ENCODE measurements at places on chromosomes 3 and 15.

GRCh38 chr3:107198581-107199181 lies 178.6 kb upstream of the CCDC54 start:
- DNase-seq, result no peak

- DNase-seq, result no peak
These were observed 58.4 kb downstream of the SCAPER start for GRCh38 chr15:76846782-76847181.

DNA sequence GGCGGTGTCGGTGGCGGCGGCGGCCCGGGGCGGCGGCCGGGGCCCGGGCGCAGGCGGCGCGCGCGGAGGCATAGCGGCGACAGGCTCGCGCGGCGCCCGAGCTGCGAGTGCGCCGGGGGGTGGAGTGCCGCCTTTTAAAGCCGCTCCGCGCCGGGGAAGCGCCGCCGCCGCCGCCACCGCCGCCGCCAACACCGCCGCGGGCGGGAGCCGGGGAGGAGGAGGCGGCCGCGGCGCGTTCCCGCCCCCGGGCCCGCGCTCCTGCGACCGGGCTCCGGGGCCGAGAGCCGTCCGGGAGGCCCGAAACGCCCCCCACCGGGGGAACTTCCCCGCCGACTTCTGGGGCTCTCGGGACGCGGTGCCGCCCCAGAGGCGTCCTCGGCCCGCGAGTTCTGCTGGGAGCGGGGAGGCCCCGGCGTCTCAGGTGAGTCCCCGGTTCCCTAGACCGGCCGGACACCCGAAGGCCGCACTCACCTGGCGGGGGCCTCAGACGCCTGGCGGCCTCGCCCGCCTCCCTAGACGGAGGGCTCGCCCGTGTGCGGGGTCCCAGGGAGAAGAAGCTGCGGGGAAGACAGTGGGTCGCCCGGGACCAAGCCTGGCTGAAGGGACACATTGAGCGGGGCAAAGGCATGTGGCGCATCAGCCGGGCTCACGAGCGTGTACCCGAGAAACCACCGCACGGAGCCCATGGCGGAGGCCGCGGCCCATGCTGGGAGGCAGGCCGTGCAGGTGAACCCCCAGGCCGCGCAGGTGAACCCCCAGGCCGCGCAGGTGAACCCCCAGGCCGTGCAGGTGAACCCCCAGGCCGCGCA lies at the start of gene PCSK6:
Gene PCSK6 (minus strand): TSS at position 109 of the 809 bp plus-strand sequence. CDS start 37 bp downstream, at position 72.
- DNase-seq, result no peak

GRCh38 chr3:19960696-19961095 lies 13.8 kb downstream of the RAB5A start:
- no peak for DNase-seq

DNA sequence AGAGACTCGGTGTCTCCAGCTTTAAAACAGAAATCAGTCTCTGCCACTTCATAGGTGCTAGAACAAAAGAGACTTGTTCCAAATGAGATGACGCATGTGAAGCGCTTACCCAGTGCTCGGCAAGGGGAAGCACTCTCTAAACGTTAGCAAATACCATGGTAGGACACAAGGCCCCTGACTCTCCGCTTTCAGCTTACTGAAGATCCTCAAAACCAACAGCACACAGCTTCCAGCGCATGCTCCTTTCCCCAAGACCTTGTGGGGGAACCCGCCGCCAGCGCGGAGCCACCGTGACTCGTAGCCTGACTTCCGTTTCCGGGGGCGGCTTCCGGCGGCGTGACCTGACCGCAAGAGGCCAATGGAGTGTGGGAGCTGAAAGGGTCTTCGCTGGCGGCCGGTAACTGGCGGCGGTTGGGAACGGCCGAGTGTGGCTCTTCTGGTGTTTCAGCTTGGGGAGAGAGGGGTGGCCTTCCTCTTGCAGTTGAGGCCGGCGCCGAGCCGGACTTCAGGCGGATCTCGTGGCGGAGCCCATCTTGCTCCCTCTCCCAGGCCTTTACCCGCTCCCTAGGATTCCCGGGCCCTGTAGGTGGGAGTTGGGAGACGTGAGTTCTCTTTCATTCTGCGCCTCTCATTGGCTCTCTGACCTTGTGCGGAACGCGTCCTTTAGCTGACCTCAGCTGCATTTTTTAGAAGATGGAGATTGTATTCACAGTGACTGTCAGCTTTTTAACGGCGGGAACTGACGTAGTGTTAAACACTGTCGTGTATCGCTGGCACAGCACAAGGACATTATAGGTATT lies at the start of gene THUMPD3:
Gene THUMPD3 (plus strand): TSS at position 324 of the 800 bp plus-strand sequence. CDS start 2,015 bp downstream, outside the sequence.
- DNase-seq, result peak; percentile 87

DNA sequence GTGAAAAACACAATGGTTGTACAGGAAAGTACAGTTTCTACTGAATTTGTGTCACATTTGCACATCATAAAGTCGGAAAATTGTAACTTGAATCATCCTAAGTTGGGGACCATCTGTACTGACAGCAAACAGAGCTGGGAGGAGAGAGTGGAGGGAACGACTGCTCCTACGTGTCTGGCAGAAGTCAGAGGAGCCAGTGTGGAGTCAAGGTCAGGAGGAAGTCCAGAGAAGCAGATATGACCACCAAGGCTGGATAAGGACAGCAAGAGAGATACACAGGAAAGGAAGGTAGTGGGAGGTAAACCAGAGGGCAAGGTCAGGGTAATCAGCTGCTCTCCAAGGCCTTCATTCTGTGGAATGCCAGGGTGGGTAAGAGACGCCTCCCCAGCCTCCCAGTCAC lies 2.7 kb upstream of the CILP start:
- no peak for DNase-seq

GRCh38 chr15:40933517-40933902 lies 4.4 kb downstream of the DLL4 start:
- no peak for DNase-seq

- no peak for DNase-seq
These were observed 453.6 kb upstream of the THBS1 start for GRCh38 chr15:39127151-39127790.

DNA sequence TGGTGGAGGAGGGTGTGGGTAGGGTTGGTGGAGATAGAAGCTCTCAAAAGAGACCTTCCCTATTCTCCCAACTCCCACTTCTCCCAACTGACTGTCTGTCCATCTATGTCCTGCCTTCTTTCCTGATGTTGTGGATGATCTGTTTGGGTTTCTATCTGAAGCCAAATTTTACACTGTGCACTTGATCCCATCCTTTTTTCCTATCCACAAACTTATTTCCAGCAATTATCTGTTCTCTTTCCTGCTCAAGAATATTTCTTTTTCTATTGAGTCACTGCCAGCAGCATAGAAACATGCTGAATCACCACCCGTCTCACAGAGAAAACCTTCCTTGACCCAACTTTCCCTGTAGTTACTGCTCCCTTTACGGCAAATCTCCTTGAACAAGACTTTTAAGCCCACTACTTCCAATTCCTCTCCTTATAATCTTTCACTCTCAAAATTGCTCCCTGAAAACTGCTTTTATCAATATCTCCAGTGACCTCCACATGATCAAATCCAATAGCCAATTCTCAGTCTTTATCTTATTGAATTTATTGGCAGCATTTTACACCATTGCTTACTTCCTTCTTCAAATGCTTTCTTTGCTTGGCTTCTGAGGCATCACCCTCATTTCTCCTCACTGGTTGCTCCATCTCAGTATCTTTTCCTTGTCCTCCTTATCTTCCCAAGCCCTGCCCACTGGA lies 141.2 kb upstream of the SLC7A14 start:
- DNase-seq, result no peak

DNA sequence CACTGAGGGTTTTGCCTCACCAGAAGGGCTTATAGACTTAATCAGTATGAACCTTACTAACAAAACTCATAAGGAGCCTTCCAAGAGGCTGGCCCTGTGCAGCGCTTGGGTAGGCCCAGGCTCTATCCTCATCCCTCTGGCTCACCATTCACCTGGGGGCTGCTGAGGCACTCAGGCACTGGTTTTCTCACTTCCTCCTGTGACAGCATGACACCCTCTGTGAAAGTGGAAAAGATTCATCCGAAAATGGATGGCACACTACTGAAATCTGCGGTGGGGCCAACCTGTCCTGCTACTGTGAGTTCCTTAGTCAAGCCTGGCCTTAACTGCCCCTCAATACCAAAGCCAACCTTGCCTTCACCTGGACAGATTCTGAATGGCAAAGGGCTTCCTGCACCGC lies 41.3 kb downstream of the PSMD6 start:
- no peak for DNase-seq

- no peak for DNase-seq
These were observed 29.5 kb downstream of the RAB6B start for GRCh38 chr3:133866141-133866540.

GRCh38 chr15:67303490-67304363 lies 49.1 kb downstream of the IQCH start:
- DNase-seq, result no peak

GRCh38 chr3:130935761-130936492 lies 42.0 kb downstream of the ATP2C1 start:
- DNase-seq, result no peak

- DNase-seq, result no peak
These were observed 67.3 kb downstream of the MCF2L2 start for GRCh38 chr3:183360971-183361624.

DNA sequence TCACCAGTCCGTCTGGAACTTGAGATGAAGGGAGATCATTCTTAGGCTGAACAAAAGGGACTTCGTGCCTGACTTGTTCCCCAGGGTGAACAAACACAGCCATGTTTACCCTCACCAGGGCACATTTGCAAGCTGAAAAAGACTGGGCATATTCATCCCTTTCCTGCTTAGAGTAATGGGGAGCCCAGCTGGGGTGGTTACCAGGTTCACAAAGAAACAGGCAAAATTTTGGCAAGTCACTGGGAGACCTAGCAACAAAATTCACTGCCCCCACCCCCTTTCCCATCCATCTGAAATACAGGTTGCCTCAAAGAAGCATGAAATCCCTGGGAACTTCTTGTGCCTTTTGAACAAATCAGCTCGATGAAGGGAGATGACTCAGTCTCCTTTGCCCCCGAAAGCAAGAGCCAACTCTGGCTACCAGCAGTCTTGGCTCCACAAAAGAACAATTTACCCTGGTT lies 775.0 kb downstream of the SQOR start:
- no peak for DNase-seq

DNA sequence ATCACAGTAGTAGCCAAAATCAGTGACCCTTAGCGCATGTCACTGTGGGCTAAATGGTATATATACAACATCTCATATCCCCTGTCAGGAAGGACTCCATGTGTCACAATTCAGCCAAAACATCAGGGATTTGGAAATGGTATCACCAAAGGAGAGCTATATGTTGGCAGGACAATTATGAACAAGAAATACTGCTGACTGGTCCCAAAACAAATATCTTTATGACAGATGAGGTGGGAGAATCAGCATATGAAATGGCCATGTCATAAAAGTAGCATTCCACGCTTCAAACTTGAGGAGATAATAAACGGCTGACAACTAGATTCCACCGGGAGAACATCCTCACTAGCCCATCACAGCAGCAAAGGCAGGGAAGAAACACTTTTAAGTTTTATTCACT lies 158.4 kb downstream of the MAGI1 start:
- DNase-seq, result no peak

GRCh38 chr3:45092132-45093031 lies 53.8 kb downstream of the CDCP1 start:
- DNase-seq, result no peak

DNA sequence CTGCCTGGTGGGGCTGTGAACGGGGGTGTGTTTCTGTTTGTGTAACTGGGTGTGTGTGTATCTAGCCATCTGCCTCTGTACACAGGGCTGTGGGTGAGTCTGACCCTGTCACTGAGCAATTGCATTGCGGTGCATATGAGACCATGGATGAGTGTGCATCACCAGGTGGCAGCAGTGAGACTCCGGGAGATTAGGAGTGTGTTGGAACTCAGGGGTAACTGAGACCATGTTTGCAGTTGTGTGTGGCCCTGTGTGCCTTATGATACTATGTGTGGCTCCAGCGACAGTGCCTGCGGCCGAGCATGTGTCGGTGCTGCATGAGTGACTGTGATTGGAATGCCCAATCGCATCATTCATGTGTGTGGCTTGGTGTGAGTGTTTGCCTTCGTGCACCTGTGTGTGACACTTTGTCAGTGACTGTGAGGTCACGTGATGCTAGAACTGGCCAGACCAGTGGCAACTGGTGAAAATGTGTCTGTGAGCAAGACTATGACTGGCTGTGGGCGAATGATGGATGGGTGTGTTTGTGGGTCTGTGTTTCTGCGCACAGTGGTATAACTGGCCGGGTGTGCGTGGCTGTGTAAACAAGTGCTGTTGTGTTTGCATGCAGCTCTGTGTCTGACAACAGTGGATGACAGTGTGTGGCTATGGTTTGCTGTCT lies 14.0 kb downstream of the VILL start:
- peak; percentile 56 for DNase-seq

- DNase-seq, result no peak
These were observed 8.8 kb upstream of the LCTL start for GRCh38 chr15:66574596-66574950.

DNA sequence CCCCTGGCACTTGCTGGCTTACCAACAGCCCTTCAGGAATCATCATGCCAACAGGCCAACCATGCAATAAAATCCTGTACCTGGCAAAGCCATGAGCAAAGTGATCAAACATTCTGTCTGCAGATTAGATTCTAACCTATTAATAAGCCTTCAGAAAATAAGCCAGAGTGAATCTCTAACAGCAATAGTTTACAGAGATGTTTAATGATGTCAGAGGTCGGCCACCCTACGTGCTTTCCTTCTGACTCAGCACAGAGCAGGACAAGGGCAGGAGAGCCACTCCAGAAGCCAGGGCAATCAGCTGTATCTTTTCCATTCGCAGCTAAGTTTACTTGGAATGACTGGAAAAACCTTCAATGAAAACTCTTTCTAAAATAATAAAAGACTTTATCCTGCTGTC lies 13.1 kb downstream of the COL8A1 start:
- no peak for DNase-seq

GRCh38 chr15:93265111-93265556 lies 176.1 kb upstream of the RGMA start:
- no peak for DNase-seq

DNA sequence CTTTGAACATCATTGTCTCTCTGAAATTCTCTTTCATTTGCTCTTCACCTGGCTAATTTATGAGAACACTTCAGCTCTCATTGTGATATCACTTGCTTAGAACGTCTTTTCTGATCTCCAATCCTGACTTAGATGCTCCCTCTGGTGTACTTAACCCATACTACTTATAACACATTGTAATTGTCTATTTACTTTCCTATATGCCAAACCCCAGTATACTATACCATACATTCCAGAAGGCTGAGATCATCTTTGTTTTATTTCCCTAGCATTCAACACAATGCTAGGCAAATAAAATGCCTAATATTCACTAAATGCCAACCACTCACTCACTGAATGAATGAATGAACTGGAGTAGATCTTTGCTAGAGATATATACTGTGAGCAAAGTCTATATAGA lies 27.0 kb upstream of the PEX5L start:
- DNase-seq, result no peak

Measured in caudate nucleus (tissue), 63 donors.